ENCODE measurements at places on chromosomes 5 and 9. TPM values are rescaled to one million over a fixed set of nuclear protein-coding genes. Genes with fewer than 3 reads are reported as not detected.

DNA sequence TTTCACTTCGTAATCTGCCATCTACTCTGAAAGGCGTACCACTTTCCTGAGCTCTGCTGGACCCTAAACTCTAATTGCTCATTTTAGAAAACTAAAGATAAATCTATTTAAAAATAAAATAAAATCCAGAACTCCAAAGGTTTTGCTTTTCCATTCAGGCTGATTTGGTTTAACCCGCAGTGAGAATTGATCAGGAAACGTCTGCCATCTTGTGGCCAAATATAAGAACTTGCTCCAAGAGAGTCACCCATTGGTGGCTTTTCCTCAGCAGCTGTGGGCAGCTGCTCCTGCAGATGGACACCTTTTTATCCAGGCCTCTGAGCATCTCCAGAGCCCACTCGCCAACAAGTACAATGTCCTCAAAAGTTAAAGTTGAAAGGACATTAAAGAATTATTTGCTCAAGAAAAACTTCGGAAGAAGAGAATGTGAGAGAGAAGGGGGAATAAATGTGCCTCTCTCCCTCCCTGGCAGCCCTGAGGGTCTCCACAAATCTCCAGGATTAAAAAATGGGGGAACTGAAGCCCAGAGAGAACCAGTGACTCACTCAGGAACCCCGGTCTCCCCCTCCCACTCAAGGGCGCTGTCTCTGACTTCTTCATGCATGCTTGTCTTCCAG is 4.1 kb downstream of the SAXO1 start:
- H3K27ac ChIP-seq, result no peak overlapping the region
- no peaks in the 10 kb centered on the region for H3K36me3 ChIP-seq
- no peaks in the 10 kb centered on the region for H3K27me3 ChIP-seq
- peak; percentile 75 for DNase-seq
- H3K4me3 ChIP-seq, result no peak overlapping the region

DNA sequence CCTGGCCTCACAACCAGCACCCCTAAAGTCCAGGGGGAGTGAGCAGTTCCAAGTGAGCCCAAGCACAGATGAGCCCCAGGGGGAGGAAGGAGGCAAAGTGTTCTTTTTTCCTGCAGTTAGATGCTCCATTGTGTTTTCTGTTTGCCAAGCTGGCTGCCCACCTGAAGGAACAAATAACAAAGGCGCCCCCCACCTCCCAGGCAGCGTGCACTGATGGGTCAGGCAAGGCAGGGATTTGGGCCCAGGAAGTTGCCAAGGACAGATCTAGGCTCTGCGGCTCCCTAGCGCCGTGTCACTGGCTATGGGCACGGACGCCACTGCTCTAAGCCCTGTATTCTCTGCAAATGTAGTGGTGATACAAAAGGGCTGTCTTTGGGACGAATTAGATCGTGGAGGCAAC is 21.8 kb downstream of the FGF1 start:
- no peaks in the 10 kb centered on the region for H3K36me3 ChIP-seq
- no peak for DNase-seq
- H3K4me3 ChIP-seq, result no peak overlapping the region

DNA sequence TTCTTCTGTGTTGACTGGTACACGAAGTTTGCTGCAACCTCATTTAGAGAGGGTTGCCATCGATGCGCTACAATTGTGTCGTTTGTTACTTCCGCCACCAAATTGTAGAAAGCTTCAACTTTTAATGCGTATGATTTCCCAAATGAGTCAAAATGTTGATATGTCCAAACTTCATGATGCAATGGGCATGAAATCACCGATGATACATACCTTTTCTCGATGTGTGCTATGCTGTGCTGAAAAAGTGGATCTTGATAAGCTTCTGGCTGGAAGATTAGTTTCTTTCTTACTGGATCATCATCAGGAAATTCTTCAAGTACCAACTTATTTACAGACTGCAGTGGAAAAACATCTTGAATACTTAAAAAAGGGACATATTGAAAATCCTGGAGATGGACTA is 65.7 kb downstream of the TMEM38B start:
- H3K4me1 ChIP-seq, result no peaks in the 10 kb centered on the region
- DNase-seq, result peak; percentile 13
- H3K36me3 ChIP-seq, result no peaks in the 10 kb centered on the region
- H3K27ac ChIP-seq, result no peak overlapping the region
- H3K27me3 ChIP-seq, result no peaks in the 10 kb centered on the region

DNA sequence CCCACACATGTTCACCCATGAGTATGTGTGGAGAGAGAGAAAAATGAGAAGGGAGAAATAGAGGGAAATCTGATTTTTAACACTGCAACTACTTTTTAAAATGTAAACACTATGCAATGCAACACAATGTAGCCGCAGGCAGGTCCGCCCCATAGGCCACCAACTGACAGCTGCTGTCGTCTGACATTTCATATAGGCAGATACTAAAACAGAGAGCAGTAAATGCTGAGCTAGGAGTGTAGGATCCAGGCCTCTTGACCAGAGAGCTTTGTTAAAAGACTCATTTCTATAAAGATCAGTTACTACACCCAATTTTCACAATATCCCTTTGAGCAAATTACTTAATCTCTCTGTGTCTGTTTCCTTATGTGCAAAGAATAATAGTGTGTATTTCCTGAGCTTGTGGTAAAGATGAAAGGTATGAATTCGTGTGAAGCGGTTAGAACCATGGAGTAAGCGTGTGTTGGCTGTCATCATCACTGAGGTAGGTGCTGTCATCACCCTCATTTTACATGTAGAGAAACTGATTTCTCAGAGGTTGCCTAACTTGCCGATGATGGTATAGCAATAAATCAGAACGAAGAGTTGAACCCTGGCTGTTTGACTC is 55.2 kb upstream of the PDE8B start:
- H3K27ac ChIP-seq, result no peak overlapping the region
- H3K4me1 ChIP-seq, result no peaks in the 10 kb centered on the region
- H3K36me3 ChIP-seq, result no peaks in the 10 kb centered on the region
- no peak overlapping the region for H3K4me3 ChIP-seq
- peaks cover 24% of the 10 kb centered on the region for H3K27me3 ChIP-seq

GRCh38 chr9:23643656-23644258 is 182.3 kb downstream of the ELAVL2 start:
- no peak for DNase-seq
- no peak overlapping the region for H3K27ac ChIP-seq

DNA sequence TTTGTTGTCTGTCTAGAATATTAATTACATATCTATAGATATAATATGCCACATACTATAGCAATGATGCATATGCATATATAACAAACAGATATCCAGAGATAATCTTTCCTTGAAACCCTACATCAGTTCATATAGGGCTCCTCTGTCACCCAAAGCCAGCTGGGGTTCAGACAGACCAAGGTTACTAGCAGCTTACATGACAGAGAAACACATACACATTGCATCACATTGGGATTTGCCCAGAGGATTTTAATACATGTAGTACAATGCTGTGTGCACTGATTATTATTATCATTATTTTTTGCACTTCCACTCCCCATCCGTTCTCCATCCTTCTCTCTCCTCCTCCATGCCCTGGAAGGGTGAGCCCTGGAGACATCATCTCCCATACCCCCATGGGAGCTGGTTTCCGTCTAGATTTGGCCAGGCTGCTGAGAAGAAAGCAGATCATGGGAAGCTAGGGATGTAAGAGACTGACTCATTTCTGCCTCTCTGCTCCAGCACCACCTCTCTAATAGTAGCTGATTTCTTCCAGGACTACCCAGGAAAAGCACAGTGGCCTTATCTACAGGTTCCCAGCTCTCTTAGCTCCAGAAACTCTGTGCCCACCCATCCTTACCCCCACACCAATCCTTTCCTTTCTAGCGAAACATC is 23.3 kb downstream of the FST start:
- H3K4me3 ChIP-seq, result no peak overlapping the region
- no peak overlapping the region for H3K27ac ChIP-seq
- H3K36me3 ChIP-seq, result no peaks in the 10 kb centered on the region
- H3K4me1 ChIP-seq, result no peaks in the 10 kb centered on the region

- H3K27ac ChIP-seq, result peak overlapping the region; percentile 2
- peaks cover 5% of the 10 kb centered on the region for H3K4me1 ChIP-seq
- DNase-seq, result peak; percentile 54
- H3K4me3 ChIP-seq, result peak overlapping the region; percentile 30
Observed at GRCh38 chr5:54883374-54884194, 101.8 kb downstream of the ESM1 start.

GRCh38 chr9:27413511-27414219 is 110.4 kb upstream of the IFNK start:
- no peak overlapping the region for H3K27ac ChIP-seq
- no peaks in the 10 kb centered on the region for H3K36me3 ChIP-seq
- H3K27me3 ChIP-seq, result no peaks in the 10 kb centered on the region
- H3K4me3 ChIP-seq, result peak overlapping the region; percentile 31
- no peaks in the 10 kb centered on the region for H3K4me1 ChIP-seq

GRCh38 chr5:43042176-43042625 is 2.1 kb upstream of the ANXA2R start:
- no peaks in the 10 kb centered on the region for H3K36me3 ChIP-seq
- peaks cover 4% of the 10 kb centered on the region for H3K4me1 ChIP-seq
- DNase-seq, result peak; percentile 69
- no peaks in the 10 kb centered on the region for H3K27me3 ChIP-seq

GRCh38 chr5:134935711-134936602 is 31.0 kb downstream of the PCBD2 start:
- H3K4me3 ChIP-seq, result no peak overlapping the region
- peaks cover 8% of the 10 kb centered on the region for H3K36me3 ChIP-seq
- H3K27ac ChIP-seq, result no peak overlapping the region
- H3K4me1 ChIP-seq, result no peaks in the 10 kb centered on the region
- H3K27me3 ChIP-seq, result no peaks in the 10 kb centered on the region

GRCh38 chr5:7779019-7780005 is 71.6 kb downstream of the CFAP90 start:
- H3K27ac ChIP-seq, result no peak overlapping the region
- DNase-seq, result no peak
- H3K27me3 ChIP-seq, result no peaks in the 10 kb centered on the region
- H3K4me3 ChIP-seq, result no peak overlapping the region
- H3K36me3 ChIP-seq, result no peaks in the 10 kb centered on the region

DNA sequence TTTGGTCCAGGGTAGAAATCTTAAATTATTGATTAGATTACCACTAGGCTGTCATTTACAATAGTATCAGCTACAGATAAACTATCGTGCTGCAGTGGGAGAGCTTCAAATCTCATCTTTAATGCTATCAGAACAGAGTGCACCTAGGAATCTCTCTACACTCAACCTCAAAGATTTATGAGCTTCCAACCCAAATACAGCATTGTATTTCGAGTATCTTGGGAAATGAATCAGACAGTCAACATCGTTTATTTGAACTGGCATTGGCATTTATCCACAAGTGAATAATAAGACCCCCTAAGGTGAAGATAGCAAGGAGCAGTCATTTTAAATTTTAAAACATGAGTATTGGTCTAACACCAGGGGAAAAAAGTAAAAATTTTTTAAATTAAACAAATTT is 1203.2 kb downstream of the CDH12 start:
- no peak overlapping the region for H3K27ac ChIP-seq
- no peaks in the 10 kb centered on the region for H3K36me3 ChIP-seq
- no peaks in the 10 kb centered on the region for H3K4me1 ChIP-seq
- H3K4me3 ChIP-seq, result no peak overlapping the region
- DNase-seq, result no peak

Gene RFESD
- total RNA-seq, result 2.7 TPM

Gene SLC22A5
- 6.1 TPM for total RNA-seq

Gene PCDHB9
- total RNA-seq, result 0.18 TPM

Gene COQ4
- 20.1 TPM for total RNA-seq

Gene GNE
- 28.3 TPM for total RNA-seq

Measured in IMR-90 (cell line).